Fibroblast of skin of right quadriceps (primary cell): ENCODE measurements at places on chromosomes 11 and 22.

DNA sequence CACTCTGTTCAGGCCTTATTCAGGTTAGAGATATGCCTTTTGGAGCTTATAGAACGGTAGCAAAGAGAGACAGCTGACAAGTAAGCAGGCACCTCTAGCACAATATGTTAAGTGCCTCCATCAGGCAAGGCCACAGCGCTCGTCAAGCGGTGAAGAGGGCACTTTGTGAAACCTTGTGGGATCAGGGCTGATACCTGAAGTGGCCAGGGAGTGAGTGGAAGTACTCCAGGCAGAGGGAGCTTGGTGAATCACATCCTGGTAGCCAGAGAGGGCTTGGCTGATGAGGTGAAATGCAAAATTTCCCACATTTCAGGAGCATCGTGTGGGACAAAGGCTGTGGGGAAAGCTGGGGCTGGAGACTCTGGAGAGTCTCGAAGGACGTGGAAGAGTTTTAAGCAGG is 87.4 kb downstream of the PKNOX2 start:
- no peak for DNase-seq

DNA sequence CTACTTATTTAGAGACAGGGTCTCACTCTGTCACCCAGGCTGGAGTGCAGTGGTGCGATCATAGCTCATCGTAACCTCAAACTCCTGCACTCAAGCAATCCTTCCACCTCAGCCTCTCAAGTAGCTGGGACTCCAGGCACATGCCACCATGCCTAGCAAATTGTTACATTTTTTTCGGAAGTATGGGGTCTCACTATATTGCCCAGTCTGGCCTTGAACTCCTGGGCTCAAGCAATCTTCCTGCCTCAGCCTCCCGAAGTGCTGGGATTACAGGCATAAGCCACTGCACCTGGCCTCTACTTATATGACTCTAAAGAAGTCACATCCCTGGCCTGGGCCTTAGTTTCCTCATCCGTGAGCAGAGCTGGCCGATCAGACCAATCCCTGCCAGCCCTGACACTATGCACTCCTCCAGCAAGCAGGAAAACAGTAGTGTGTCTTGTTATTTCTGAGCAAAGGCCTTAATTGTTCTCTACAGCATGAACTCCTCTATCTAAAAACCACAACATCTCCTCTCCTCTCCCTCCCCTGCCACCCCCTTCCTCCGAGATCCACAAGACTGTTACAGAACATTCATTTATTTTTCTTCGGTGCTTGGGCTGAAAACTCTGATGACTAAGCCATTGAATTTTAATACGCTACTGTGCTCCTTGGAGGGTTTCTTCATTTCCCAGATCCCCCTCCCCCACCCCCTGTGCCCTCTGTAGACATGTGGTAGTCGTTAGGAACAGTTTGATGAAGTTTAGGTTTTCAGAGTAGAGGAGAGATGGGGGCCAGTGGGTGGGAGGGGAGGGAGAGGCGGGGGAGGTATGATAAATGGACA is 91.5 kb downstream of the ABTB2 start:
- peak; percentile 98 for DNase-seq

DNA sequence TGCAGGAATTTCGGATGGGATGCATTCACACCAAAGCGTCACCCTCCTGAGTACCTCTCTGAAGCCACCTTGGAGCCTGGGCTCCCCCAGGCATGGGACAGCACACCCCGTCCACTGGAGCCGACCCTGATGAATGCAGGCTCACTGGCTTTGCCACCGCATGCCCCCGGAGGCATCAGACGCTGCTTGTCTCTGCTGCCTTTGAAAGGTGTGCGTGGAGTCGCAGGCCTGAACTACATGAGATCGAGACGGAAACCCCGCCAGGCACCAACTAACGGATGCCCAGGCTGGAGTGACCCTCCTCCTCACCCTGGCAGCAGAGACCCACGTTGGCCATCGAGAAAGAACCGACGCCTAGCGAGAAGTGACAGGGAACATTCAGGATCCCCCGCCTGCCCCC is 22.5 kb downstream of the KRTAP5-5 start:
- DNase-seq: no peak

- no peak for DNase-seq
Measured at GRCh38 chr22:35834061-35834460, 116.4 kb downstream of the APOL5 start.

DNA sequence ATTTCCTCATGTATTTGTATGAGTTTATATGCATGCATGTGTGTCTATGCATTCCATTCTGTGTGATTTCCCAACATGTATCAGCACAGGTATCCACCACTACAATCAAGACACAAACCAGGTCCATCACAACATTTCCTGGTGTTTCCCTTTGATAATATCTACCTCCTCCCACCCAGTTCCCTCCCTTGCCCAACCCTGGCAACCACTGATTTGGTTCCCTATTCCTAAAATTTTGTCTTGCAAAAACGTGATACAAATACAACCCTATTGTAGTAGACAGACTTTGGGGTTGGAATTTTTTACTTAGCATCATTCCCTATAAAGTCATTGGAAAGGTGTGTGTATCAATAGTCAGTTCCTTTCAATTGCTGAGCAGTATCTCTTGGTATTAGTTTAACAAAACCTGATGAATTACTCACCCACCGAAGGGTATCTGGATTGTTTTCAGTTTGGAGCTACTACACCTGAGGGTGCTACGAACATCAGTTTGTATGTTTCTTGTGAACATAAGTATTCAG is 51.8 kb upstream of the IGLL5 start:
- no peak for DNase-seq

GRCh38 chr11:79049741-79050179 is 391.1 kb downstream of the TENM4 start:
- no peak for DNase-seq

GRCh38 chr11:86873573-86874083 is 73.3 kb downstream of the PRSS23 start:
- no peak for DNase-seq

DNA sequence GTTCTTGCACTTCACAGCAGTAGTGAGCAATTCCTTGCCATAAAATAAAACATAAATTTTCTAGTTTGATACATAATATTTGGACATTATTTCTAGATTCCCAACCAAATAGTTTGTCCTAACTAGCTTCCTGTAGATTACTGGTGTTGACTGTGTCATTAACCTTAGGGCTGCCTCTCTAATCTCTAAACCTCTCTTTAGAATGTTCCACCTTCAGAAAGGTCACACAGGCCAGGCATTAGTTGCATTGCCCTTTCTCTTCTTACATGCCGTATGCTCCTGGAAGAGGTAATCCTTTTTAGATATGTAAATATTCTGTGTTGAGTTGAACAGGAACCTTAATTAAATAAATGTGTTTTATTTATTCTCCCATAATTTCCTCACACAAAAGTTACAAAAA is 904.9 kb upstream of the CNTN5 start:
- no peak for DNase-seq

- no peak for DNase-seq
Measured at GRCh38 chr11:78910322-78910721, 335.7 kb upstream of the NARS2 start.

DNA sequence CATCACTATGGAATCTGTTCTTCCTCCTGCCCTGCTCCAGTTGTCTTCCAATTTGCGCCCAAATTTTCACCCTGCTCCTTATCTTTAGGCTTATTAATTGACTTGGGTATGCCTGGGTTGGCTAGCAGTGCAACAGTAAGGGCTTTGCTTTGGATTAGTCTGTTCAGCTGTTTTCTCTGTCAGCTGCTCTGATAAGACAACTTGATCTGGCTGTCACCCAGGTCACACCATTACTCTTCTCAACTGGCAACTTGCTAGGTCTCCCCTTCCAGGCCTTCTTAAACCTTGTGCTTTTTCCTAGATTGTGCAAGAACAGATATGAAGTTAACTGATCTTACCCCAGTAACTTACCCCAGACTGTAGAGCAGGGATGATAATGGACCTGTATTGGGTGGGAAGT is 357.8 kb upstream of the LARGE1 start:
- no peak for DNase-seq

DNA sequence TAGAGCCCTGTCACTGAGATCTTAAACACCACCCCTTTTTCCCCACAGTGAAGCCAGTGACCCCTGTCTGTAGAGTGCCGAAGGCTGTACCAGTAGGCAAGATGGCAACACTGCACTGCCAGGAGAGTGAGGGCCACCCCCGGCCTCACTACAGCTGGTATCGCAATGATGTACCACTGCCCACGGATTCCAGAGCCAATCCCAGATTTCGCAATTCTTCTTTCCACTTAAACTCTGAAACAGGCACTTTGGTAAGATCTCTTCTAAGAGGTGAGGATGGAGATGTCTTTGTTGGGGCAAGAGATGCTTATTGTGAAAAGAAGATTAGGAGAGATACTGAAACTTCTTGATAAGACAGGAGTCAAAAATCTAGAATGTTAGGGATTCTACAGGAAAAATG is 75.9 kb downstream of the JAM3 start:
- no peak for DNase-seq

DNA sequence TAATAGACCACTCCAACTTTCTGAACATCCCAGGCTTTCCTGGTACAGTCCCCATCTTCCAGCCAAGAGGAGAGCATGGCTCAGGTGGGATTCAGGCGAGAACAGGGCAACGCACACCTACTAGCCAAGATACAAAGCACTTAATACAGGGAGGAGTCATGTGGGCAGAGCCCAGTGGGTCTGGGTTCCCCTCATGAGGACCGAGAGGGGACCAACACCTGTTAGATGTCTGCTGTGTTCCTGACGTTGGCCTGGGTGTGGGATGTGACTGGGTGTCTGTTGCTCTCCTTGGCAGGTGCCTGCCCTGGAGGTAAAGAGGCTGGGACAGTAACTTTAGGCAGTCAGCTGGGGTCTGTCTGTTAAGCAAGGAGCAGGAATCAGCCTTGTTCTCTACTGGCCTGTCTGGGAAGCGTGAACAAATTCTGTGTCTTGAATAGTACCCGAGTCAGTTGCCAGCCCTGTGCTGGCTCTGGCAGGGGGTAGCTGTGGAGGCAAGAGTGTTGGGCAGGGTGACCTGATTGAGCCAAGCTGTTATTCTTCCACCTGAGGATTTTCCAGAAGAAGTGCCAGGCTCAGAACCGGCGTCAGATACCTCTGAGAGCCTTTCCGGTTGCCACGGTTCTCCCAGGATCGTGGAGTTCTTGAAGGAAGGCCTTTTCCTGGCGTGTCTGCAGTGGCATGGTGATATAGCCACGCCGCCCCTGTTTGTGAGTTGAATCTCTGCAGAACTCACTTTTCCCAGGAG is 56.3 kb downstream of the BCR start:
- no peak for DNase-seq
